Stimulated activated naive CD8-positive, alpha-beta T cell treated with anti-CD3 and anti-CD28 coated beads, Interleukin-15, amount 100 ng/mL, for 72 hours (primary cell): ENCODE measurements at places on chromosomes 12 and 14.

- no peak for DNase-seq
Observed at GRCh38 chr12:130127532-130127911, 34.7 kb upstream of the FZD10 start.

DNA sequence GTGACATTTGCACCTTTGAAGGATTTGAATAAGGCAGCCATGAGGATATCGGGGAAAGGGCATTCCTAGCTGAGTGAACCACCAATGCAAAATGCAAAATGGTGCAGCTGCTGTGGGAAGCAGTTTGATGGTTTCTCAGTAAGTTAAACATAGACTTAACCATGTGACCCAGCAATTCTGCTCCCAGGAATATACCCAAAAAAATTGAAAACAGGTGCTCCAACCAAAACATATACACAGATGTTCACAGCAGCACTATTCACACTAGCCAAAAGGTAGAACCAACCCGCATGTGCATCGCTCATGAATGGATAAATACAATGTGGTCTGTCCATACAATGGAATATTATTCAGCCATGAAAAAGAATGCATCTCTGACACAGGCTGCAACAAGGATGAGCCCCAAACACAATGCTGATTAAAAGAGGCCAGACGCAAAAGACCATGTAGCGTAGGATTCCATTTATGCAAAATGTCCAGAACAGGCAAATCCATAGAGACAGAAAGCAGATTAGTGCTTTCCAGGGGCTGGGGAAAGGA is 215.0 kb upstream of the MYL2 start:
- no peak for DNase-seq

GRCh38 chr12:63068857-63069442 is 82.1 kb downstream of the AVPR1A start:
- no peak for DNase-seq

- DNase-seq, result no peak
Observed at GRCh38 chr14:55356913-55357312, 54.7 kb downstream of the ATG14 start.

DNA sequence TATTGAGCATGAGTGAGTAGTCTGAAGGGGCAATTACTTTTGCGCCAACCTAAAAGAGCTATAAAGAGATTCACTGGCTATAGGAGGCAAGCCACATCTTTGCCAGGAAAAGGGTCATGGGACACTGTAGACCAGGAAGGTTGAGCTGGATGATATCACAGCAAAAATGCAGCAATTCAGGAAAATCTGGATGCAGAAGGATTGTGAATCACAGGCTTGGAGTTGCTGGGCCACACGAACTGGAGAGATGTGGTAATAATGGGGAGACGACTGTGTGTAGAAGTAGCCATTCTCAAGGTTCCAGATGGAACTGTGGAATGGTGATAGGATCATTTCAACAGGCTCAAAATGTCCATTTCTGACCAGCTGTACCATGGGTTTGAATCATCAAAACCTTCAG is 151.4 kb upstream of the DAAM1 start:
- DNase-seq, result no peak

- no peak for DNase-seq
Observed at GRCh38 chr12:129102233-129102632, 249.0 kb downstream of the GLT1D1 start.

- DNase-seq, result no peak
Observed at GRCh38 chr12:95545731-95546490, 5.4 kb downstream of the USP44 start.

GRCh38 chr14:56858422-56858821 is 48.1 kb upstream of the OTX2 start:
- no peak for DNase-seq

- DNase-seq, result no peak
Observed at GRCh38 chr12:89731614-89732013, 23.0 kb upstream of the ATP2B1 start.

DNA sequence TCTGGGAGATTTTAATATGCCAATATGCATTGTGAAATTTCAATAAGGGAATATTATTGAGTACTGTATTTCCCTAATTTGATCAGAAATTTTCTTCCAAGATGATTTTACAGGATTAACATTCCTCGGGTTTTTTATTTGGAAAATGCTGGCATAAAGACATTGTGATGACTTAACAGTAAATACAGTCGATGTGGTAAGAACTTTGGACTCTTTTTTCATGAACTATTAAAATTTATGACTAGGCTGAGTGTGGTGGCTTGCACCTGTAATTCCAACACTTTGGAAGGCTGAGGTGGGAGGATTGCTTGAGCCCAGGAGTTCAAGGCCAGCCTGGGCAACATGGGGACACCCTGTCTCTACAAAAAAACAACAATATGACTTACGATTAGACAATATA is 197.1 kb upstream of the RASSF8 start:
- no peak for DNase-seq
